ENCODE measurements at places on chromosomes 1 and 21.

DNA sequence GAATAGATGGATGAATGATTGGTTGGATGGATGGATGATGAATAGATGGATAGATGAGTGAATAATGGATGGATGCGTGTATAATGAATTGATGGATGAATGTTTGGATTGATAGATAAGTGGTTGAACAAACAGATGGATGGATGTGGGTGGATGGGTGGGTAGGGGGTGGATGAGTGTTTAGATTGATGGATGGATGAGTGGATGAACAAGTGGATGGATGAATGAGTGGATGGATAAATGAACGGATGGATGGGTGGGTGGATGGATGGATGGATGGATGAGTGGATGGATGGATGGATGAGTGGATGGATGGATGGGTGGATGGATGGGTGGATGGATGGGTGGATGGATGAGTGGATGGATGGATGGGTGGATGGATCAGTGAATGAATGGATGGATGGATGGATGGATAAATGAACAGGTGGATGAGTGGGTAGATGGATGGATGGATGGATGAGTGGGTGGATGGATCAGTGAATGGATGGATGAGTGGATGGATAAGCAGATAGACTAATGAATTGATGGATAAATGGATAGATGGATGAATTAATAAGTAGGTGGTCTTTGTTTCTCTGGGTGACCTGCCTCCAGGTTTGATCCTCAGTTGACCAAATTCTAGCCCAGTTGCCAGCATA lies 64.3 kb downstream of the SPSB1 start:
- DNase-seq: no peak

GRCh38 chr1:108657356-108658080 lies 3.4 kb downstream of the HENMT1 start:
- no peak for DNase-seq

- DNase-seq: no peak
Observed at GRCh38 chr1:157105988-157106812, 6.6 kb upstream of the ETV3L start.

GRCh38 chr1:204216880-204217647 lies 3.3 kb upstream of the GOLT1A start:
- no peak for DNase-seq

DNA sequence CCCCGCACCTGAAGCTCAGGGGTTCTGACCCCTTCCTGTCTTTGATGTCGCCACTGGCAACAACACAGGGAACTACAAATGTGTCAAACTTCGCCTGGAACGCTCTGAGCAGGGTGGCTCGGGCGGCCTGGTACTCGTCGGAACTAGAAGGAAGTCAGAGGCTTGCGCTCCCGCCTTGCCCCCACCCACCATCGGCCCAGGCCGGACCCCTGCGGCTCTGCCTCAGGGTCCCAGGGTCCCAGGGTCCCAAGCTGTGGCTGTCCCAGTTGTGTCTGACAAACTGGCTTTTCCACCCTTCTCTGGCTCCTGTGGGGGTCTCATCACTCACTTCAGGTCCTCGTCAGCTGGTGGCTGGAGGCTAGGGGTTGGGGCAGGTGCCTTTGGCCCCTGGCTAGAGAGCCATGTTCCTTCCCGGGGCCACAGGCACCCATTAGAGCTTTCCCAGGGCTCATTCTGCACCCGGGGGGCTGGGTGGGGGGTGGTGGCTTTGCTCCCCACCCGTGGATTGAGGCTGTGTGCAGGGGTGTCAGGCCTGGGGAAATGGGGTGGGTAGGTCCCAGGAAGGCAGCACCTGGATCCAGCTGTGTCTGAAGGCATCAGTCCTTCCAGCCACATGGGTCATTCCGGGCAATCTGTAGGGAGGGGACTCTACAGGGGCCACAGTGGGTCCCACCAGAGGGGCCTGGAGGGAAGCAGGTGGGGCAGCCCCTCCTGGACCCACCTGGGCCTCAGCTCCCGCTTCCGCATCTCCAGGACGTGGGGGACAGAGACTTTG lies 8.0 kb upstream of the TMEM52 start:
- DNase-seq: no peak

DNA sequence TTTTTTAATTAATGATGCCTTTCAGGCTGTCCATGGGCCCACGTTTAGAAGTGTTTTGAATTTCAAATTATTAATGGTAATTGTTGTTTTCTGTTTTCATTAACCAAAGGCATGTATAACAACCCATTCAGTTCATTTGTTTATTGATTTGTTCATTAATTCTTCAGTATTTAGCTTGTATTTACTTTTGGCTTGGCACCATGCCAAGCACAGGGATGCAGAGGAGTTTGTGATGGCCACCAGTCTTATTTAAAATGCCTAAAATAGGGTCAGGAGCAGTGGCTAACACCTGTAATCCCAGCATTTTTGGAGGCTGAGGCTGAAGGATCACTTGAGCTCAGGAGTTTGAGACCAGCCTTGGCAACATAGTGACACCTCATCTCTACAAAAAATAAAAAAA lies 75.3 kb downstream of the ROR1 start:
- no peak for DNase-seq

- DNase-seq: no peak
Observed at GRCh38 chr1:103160281-103160680, 52.0 kb upstream of the COL11A1 start.

DNA sequence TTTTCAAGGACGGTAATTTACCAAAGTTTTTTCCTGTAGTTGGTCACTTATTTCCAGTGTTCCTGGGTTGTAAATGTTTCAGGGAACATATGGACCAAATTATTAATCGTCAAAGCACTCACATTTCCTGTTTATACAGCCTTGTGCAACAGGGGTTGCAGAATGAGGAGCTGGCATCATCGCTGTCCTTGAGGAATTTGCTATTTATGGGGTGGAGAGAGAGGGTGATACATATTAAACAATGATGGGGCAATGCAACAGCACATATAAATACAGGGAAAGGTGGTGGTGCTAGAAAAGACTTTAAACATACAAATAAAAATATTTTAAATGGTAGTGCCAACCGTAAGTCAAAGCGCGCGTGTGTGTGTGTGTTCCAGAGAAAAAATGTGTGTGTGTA lies 369.8 kb downstream of the NPHP4 start:
- no peak for DNase-seq

- no peak for DNase-seq
Observed at GRCh38 chr1:51516649-51517158, 2.4 kb downstream of the EPS15 start.

GRCh38 chr1:111633736-111634247 lies 14.2 kb downstream of the RAP1A start:
- no peak for DNase-seq

- no peak for DNase-seq
Observed at GRCh38 chr1:31487143-31487542, 74.1 kb downstream of the SERINC2 start.

GRCh38 chr21:15058854-15059263 lies 5.9 kb downstream of the NRIP1 start:
- no peak for DNase-seq

DNA sequence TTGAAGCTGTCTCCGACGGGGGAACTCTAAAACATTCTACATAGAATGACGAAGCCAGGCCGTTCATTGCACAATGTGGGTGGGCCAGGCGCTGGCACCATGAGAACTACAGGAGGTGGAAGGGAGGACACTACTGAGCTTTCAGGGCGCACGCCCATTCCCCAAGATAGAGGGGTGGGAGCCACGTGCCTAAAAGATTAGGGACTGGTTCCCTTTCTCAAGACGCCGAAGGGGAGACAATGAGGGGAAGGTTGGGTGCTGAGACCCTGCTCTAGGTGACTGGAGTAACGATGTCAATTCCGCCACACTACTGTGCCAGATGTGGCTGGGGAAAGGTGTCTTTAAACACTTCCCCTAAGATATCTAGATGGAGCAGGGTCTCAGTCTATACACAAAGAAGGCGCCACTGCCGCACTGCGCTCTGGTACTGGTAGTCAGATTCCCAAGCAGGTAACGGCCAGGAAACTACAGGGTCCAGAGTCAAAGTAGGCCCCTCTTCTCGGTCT lies 782 bp downstream of the CSDE1 start:
- no peak for DNase-seq

DNA sequence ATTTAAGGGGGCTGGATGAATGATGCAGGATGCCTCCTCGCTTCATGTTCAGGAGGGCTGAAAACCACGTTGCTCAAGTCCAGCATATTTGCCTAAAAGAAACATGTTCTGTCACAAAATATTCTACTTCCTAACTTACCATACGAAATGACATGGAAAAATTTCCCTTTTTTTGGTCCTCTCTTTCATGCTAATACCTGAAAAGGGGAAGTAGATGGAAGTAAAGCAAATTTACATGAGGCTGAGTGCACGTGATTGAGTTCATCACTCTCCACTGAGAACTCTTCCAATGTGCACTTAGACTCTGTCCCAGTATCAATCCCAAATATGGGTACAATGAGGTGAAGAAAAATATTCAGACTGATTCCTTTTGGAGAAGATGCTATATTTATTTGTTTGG lies 23.0 kb downstream of the XCL2 start:
- DNase-seq: no peak

GRCh38 chr1:76090283-76091203 lies 16.0 kb downstream of the ST6GALNAC3 start:
- no peak for DNase-seq

GRCh38 chr21:22804151-22804550 lies 1805.9 kb downstream of the NCAM2 start:
- no peak for DNase-seq

DNA sequence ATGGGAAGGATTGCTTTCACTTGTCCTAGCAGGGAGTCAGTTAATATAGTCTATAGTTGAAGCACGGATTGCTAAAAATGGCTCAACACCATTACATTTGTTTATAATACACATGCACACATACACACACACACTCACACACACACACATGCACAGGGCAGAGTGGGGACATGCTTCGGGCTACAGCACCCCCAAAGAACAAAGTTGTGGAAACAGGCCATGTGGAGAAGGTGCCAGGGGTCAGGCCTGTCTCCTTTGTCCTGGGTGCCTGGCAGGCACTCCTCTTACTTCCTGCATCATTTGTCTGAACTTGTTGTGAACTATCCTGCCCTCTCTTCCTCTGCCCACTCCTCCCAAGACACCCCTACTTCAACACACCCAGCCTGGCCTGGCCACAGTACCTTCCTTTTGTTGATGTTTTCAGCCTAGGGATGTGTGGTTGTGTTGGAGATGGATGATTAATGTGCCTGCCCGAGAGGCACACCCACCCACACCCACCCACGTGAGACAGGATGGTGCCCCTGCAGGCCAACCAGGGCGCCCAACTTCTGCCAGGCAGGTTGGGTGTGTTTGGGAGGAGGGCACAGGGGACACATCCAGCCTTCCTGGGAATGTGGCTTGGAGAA lies 17.5 kb downstream of the RASSF5 start:
- no peak for DNase-seq

DNA sequence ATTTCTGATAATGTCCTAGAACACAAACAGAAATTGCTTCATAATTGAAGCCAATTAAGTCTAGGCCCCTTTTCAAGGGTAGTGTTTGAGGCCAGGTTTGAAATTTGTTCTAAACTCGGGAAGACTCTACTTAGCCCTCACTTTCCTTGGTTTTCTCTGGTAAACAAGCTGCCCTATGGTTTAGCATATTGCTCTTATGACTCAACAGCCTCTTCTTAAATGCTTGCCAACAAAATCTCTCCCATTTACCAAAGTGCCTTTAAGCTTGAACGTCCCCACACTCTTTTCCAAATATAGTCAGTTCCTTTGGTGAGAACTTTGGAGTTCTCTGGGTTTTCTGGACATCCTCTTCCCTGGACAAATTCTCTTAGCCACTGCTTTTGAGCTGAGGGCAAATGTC lies 5.8 kb upstream of the LCE6A start:
- DNase-seq: no peak

DNA sequence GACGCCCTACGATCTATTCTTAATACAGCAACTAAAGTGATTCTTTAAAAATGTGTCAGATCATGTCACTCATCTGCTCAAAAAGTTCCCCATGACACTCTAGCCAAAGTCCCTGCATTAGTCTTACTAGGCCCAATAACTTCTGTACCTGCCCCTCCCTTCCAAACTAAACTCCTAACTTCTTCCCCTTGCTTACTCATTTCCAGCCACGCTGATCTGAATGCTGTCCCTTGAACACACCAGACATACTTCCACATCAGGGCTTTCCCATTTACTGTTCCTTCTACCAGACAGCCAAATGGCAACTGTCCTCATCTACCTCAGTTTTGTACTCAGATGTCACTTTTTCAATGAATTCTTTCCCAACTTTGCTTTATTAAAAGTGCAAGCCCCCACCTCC lies 1.2 kb downstream of the PPT1 start:
- no peak for DNase-seq

GRCh38 chr1:16218014-16218673 lies 5.7 kb upstream of the ARHGEF19 start:
- DNase-seq: no peak

DNA sequence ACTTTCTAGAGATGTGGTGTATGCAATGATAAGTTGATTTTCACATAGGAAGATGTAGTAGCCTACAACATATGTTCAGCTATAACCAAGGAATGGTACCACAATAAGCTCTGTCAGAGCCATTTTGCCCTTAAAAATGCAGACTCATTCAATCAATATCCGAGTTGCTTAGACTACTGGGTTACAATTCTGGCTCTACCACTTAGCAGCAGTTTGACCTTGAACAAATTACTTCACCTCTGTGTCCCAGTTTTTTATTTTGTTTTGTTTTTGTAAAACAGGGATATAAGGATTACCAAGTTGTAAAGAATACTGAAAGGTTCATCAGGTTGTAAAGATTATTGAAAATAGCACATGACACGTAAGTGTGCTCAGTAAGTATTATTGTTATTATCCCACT lies 9.3 kb downstream of the EPS15 start:
- DNase-seq: no peak

DNA sequence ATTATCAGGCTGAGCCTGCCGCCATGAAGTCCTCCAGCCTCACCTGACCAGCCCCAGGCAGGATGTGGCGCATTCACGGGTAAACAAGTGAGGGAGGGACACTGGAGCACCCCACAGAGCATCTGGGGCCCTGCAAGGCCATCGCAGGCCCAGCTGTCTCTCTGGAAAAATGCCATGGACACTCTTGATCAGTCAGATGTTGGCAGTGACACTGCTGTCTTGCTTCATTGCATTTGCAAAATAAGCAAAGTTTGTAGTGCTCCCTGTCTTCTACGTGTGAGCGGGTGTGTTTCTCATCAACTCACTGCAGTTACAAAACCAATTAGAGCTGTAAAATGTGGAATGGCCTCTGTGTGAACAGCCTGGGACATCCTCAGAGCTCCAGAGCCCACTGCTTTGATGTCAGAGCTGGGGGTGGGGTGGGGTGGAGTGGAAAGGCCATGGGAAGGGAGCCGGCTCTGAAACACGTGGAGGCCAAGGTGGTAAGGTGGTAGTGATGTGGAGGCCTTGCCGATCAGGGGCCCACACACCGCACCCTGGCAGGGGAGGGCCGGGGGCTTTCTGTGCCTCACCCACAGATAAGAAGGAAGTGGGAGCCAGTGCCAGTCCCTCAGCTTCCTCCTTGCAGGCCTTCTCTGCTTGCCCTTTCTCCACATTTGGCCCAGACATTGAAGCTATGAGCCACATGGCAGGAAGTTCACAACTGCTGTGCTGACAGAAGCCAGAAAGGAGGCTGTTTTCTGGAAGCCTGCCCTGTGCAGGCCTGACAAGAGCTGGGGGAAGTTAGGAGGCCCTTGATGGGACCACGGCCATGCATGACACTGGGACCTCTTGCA lies 254.9 kb downstream of the RHOU start:
- no peak for DNase-seq

GRCh38 chr1:41906943-41907342 lies 11.8 kb downstream of the HIVEP3 start:
- DNase-seq: no peak

GRCh38 chr1:211751438-211751837 lies 76.0 kb upstream of the NEK2 start:
- DNase-seq: no peak

GRCh38 chr1:25740071-25740470 lies 59.9 kb upstream of the SELENON start:
- no peak for DNase-seq

- no peak for DNase-seq
Observed at GRCh38 chr1:19988267-19989006, 9.0 kb upstream of the PLA2G2A start.

Data from stimulated activated CD8-positive, alpha-beta memory T cell treated with anti-CD3 and anti-CD28 coated beads, Interleukin-12 subunit alpha, Interleukin-12 subunit beta, amount 100 ng/mL, for 4 hours (primary cell).